Glutamatergic neuron (in vitro differentiated cells): ENCODE measurements at places on chromosomes 11 and 22. TPM values are rescaled to one million over a fixed set of nuclear protein-coding genes. Genes with fewer than 3 reads are reported as not detected.

KRTAP5-4 gene
- total RNA-seq: not detected

GRCh38 chr22:38125751-38126201 is 15.3 kb upstream of the BAIAP2L2 start:
- H3K27me3 ChIP-seq: peaks cover 4% of the 10 kb centered on the region
- no peak overlapping the region for H3K4me3 ChIP-seq

- peak; percentile 65 for DNase-seq
- H3K36me3 ChIP-seq: no peaks in the 10 kb centered on the region
- H3K4me1 ChIP-seq: peaks cover 31% of the 10 kb centered on the region
- H3K27ac ChIP-seq: peak overlapping the region; percentile 83
These were observed 525 bp downstream of the DGCR2 start for GRCh38 chr22:19121631-19122142.

DNA sequence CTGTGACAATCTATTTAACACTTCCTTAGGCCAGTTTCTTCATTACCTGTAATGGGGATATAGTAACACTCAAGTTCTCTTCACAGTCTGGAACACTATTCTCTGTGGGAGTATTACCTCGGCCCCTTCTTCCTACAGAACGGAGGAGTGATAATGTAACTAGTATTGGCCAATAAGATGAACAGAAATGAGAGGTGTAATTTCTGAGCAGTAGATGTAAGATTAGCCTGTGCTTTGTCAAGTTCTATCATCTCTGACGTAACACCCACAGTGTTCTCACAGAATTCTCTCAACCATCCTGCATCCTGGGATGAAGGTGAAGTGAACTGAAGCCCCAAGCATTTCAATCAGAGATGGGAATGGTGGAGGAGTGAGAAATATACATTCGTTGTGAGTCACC is 65.2 kb upstream of the TOP3B start:
- H3K4me1 ChIP-seq: peaks cover 19% of the 10 kb centered on the region
- peaks cover under 1% of the 10 kb centered on the region for H3K27me3 ChIP-seq
- DNase-seq: no peak
- H3K36me3 ChIP-seq: no peaks in the 10 kb centered on the region
- H3K4me3 ChIP-seq: no peak overlapping the region
- no peak overlapping the region for H3K27ac ChIP-seq

DNA sequence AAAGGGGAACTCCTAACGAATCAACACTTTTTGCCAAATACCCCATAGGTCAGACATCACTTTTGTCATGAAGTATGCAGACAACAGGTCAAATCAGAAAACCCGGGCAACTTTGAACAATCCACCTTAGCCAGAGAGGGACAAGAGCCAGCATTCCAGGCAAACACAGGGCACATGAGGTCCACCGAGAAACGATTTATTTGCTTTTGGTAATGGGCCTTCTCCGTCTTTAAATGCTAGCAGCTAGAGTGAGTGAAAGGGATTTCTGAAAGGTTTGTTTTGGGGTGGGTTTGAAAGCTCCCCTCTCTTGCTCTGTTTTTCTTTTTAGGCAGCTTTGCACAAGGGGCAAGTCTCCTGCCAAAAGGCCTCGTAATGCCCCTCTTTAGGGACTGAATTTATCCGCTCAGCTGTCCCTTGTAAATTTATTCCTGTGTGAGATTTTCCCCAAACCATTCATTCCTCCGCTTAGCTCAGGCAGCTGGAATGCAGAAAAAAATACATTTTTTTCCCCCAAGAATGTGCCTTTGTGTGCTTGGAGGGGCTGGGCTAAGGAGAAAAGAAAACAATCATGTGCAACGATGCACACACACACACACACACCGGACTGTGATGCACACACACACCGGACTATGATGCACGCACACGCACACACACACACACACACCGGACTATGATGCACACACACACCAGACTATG is 196.9 kb downstream of the SNX19 start:
- H3K4me1 ChIP-seq: peaks cover 4% of the 10 kb centered on the region
- peaks cover 7% of the 10 kb centered on the region for H3K27me3 ChIP-seq
- no peak for DNase-seq
- peaks cover 8% of the 10 kb centered on the region for H3K36me3 ChIP-seq

DNA sequence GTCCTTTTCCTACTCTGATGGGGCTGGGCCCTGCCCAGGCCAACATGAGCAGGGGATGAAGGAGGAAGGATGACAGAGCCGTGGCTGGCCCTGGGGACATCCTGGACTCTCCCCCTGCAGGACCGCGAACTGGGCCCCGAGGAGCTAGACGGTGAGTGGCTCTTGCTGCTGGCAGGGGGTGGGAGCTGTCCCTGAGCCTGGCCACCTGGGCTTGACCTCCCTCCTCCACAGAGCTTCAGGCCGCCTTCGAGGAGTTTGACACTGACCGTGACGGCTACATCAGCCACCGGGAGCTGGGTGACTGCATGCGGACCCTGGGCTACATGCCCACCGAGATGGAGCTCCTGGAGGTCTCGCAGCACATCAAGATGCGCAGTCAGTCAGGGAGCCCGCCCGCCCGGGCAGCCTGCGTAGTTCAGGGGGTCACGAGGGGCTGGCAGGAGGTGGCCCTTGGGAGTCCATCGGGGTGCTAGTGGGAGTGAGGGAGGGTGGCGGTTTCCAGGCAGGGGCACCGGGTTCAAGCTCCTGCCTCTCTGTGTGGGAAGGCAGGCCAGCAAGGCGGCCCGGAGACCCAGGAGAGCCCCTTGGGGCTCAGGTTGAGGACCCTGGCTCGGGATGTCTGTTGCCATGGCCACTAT is 1.0 kb downstream of the CABP4 start:
- H3K27me3 ChIP-seq: peaks cover 8% of the 10 kb centered on the region
- no peaks in the 10 kb centered on the region for H3K36me3 ChIP-seq
- no peak overlapping the region for H3K27ac ChIP-seq
- no peaks in the 10 kb centered on the region for H3K4me1 ChIP-seq

DNA sequence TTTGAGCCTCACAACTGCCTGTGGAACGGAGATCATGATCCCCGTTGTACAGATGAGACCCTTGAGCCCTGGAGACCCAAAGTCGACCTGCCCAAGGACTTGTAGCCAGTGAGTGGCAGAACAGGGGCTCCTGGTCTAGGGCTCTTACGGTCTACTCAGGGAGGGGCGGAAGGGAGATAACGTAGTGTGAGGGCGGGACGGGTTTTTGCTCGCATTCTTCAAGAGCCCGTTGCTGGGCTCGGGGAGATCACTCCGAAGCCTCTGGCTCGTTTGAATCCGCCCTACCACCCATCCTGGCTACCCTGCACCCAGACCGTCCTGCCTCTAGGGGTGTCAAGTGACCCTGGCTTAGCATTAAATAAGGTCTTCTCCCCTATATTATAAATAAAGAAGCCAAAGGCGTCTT is 639 bp downstream of the CRY2 start:
- DNase-seq: peak; percentile 28
- H3K4me3 ChIP-seq: peak overlapping the region; percentile 76
- H3K36me3 ChIP-seq: no peaks in the 10 kb centered on the region
- peaks cover 7% of the 10 kb centered on the region for H3K27me3 ChIP-seq
- peak overlapping the region; percentile 33 for H3K27ac ChIP-seq

C22orf15 gene
- not detected for total RNA-seq

DNA sequence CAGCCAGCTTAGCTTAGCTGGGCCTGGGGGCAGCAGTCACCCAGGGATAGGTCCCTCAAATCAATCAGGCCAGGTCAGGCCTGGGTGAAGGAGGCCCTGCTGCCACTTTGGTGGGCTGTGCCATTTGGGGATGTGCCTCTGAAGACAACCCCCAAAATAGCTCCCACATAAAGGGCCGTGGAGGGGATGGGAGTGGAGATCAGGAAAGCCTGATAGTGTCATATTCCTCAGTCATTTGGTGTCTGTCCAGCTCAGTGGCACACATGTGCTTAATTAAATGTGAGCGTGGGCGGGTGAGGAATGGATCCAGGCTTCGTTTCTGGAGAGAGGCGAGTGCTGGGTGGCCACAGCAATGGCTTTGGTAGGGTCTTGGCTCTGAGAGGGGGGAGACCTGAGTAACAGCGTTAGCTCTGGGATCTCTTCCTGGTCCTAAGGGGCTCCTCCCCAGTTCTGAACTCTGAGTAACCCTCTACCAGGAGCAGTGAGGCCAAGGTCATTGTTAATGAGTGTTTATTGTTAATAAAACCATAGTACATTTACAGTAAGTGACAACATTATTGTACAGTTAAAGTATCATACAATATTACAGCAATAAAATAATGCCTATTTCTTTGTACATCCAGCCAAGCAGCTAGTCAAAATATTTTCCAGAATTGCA is 45.2 kb downstream of the NAT10 start:
- no peak for DNase-seq
- peak overlapping the region; percentile 52 for H3K4me3 ChIP-seq
- no peak overlapping the region for H3K27ac ChIP-seq
- H3K27me3 ChIP-seq: peaks cover 5% of the 10 kb centered on the region
- peaks cover 20% of the 10 kb centered on the region for H3K4me1 ChIP-seq
- H3K36me3 ChIP-seq: no peaks in the 10 kb centered on the region

DNA sequence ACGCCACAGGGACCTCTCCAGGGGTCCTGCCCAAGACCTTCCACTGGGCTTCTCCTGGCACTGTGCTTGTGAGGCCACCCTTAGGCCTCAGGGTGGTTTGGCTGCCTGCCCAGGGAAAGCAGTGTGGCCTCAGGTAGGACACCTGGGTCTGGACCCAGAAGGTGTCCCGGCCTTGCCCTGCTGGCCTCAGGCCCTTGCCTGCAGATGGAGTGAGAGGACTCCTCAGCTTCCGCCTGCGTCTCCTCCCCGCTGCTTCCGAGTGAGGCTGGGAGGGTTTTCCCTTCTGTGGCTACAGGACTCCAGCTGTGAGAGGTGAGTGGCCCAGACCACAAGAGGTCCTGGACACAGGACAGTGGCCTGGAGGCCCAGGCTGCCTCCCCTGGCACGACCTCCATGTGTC is 60.4 kb downstream of the WNT7B start:
- no peaks in the 10 kb centered on the region for H3K36me3 ChIP-seq
- no peak overlapping the region for H3K4me3 ChIP-seq
- H3K27me3 ChIP-seq: peaks cover 7% of the 10 kb centered on the region
- H3K4me1 ChIP-seq: no peaks in the 10 kb centered on the region

DNA sequence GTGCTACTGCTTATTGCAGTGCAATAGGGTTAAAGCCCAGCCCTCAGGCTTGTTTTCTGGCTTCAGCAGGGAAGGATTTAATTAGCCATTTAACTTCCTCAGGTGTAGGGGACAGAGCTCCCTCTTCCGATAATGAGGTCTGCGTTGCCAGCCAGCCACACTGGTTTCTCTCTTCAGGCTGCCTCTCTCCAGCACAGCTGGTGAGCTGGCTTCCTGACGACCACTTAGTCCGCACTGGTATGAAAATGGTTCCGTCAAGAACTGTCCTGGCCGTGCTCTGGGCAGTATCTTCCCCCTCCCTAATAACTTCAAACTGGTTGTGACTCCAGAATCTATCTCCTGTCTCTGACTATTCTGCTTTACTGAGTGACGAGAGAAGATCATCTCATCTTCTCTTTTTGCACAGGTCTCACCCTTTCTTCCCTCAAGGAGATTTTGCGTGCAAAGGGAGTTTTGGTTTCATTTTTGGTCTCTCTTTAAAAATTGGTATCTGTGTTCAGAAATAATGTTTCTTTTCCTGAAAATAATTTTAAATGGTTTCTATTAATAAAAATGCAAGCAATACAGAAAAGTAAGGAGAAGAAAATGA is 49.2 kb downstream of the CNTN5 start:
- peak; percentile 18 for DNase-seq
- H3K27me3 ChIP-seq: no peaks in the 10 kb centered on the region
- peaks cover 5% of the 10 kb centered on the region for H3K4me1 ChIP-seq
- no peaks in the 10 kb centered on the region for H3K36me3 ChIP-seq

DNA sequence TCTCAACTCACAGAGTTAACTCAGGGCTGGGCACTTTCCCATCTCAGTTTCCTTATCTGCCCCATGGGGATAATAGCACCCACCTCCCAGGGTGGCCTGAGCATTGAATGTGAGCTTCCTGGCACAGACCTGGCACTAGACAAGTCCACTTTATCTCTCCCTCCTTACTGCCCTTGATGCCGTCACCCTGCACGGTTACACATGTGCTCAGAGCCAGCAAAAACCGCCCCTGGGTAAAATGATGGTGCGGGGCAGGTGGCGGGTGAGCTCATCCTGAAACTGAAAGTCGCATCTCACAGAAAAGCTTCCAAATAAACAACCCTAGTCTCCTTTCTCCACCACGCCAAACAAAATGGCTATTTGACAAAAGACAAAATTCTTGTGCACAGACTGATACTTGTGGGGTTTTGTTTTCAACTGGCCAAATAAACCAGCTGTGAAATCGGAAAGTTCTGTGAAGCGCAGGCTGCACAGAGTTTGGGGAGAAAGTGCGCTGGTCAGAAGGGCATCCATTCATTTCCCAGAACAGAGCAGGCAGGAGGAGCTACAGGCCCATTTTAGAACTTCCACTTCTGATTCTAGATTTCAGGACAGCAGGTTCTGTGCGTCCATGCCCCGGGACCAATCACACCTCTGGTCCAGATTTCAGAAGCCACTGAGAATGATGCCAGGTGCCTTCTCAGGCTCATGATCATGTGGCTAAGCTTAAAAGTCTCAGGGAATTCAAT is 138.1 kb downstream of the SHANK2 start:
- H3K4me1 ChIP-seq: peaks cover 10% of the 10 kb centered on the region
- H3K36me3 ChIP-seq: peaks cover 4% of the 10 kb centered on the region
- DNase-seq: no peak

- H3K27me3 ChIP-seq: peaks cover 2% of the 10 kb centered on the region
- peaks cover 4% of the 10 kb centered on the region for H3K4me1 ChIP-seq
- H3K27ac ChIP-seq: no peak overlapping the region
These were observed 9.0 kb upstream of the MTMR3 start for GRCh38 chr22:29873943-29874342.

GRCh38 chr11:31620434-31620833 is 110.9 kb downstream of the ELP4 start:
- H3K27me3 ChIP-seq: no peaks in the 10 kb centered on the region
- no peak for DNase-seq
- no peak overlapping the region for H3K4me3 ChIP-seq
- H3K27ac ChIP-seq: no peak overlapping the region
- no peaks in the 10 kb centered on the region for H3K36me3 ChIP-seq

DNA sequence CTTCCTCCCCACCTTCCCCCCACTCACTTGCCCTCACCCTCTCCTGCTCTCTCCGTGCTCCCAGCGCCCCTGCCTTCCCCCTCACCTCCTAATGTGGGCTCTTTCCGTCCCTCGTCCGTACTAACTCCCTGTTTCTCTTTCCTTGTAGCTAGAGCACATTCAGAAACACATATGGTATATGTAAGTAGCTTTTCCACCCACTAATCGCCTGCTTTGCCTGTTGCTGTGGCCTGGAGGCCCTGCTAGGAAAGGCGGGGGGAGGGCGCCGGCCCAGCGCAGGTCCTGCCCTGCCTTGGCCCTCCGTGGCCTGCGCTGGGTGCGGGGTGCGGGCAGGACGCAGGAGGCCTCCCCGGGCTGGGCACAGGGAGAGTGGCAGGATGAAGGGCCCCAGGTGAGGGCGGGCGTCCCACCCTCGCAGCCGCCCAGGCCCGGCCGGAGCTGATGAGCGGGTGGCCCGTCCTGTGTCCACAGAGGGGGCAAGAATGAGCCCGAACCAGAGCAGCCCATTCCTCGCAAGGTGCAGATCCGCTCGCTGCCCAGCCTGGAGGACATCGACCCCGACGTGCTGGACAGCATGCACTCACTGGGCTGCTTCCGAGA is 41.7 kb downstream of the MOB2 start:
- H3K4me1 ChIP-seq: no peaks in the 10 kb centered on the region
- no peak for DNase-seq
- H3K4me3 ChIP-seq: no peak overlapping the region
- H3K36me3 ChIP-seq: no peaks in the 10 kb centered on the region
- peaks cover 2% of the 10 kb centered on the region for H3K27me3 ChIP-seq

WNT11 gene
- 0.37 TPM for total RNA-seq

GRCh38 chr11:80783561-80783960 is 1342.7 kb upstream of the TENM4 start:
- H3K27ac ChIP-seq: no peak overlapping the region
- no peaks in the 10 kb centered on the region for H3K36me3 ChIP-seq
- no peak overlapping the region for H3K4me3 ChIP-seq
- DNase-seq: no peak

GRCh38 chr11:114386131-114386530 is 14.2 kb downstream of the C11orf71 start:
- H3K4me3 ChIP-seq: no peak overlapping the region
- H3K36me3 ChIP-seq: no peaks in the 10 kb centered on the region
- no peak for DNase-seq
- H3K27ac ChIP-seq: no peak overlapping the region
- no peaks in the 10 kb centered on the region for H3K4me1 ChIP-seq
